Stimulated activated CD4-positive, alpha-beta T cell treated with anti-CD3 and anti-CD28 coated beads, Interleukin-12 subunit alpha, Interleukin-12 subunit beta, amount 100 ng/mL, for 4 hours (primary cell): ENCODE measurements at places on chromosomes 3 and 15.

- no peak for DNase-seq
These were observed 9.1 kb downstream of the SEMA6D start for GRCh38 chr15:47726399-47726823.

DNA sequence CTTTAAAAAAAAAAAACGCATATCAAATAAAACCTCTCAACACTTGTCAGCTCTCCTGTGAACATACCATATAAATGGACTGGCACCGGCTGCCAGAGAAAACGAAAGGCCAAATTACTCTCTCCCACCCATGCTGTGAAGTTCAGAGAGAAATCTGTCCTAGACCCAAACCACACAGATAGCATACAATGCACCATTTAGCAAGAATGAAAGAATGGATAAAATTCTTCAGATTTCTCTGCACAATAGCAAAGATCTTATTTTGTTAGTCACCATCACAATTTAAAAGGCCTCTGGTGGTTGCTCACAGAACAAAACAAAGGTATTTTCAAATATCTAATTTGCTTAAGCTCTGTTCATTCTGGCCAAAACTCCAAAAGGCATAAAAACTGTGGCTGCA lies 93.9 kb upstream of the BHLHE40 start:
- no peak for DNase-seq

GRCh38 chr3:32153414-32154204 lies 47.2 kb downstream of the GPD1L start:
- no peak for DNase-seq

- DNase-seq: no peak
These were observed 9.5 kb upstream of the FSTL1 start for GRCh38 chr3:120460181-120460790.

DNA sequence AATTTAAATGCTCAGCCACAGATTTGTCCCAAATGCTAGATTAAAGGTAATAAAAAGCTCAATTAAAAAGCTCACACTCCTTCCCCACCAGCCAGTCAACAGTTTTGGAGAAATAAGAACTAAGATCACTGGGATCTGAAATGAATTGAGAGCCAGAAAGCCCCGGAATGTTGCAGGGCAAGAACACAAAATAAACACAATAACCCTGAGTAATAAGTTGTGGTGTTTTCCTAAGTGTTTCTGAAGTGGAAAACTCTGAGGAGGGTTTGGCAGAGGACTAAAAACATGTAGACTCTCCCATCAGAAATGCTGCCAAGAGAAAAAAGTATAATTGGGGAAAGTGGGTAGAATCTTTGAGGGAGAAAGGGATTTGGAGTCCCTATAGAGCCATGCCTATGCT lies 127.8 kb downstream of the ABI3BP start:
- DNase-seq: no peak

- DNase-seq: no peak
These were observed 15.4 kb downstream of the PARP14 start for GRCh38 chr3:122695927-122696561.

GRCh38 chr3:47238017-47238416 lies 44.6 kb downstream of the KIF9 start:
- no peak for DNase-seq

GRCh38 chr3:17411157-17411877 lies 331.1 kb downstream of the TBC1D5 start:
- no peak for DNase-seq

DNA sequence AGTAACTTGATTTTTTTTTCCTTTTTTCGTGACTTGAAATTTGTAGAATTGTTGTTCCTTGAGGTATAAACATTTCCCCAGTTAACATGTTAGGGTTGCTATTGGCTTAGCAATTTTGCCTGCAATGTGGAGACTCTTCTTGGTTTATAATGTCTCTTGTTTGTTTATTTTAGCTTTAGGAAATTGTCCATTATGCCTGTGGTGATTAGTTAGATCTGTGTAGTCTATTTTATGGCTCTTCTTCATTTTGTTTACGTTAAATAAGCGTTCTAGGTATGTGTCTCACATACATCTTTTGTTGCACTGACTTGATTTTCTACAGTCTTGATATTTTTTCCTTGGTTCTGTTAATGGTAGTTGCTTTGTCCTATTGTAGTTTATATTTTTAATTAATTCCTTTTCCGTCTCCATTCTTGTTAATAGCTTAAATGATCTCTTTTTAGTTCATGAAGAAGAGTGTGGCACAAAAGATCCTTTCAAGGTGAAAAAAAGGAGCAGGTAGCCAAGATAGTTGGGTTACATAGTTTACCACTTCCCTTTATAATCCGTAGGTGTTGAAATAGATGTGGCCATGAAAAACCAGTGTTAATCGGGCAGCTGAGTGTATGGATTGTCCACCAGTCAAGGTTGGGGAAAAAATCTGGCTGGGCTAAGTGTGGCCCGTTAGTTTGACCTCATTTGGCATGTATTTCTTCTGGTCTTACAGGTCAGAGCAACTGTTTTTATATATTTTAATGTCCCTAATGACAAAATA lies 12.1 kb downstream of the IQGAP1 start:
- no peak for DNase-seq

DNA sequence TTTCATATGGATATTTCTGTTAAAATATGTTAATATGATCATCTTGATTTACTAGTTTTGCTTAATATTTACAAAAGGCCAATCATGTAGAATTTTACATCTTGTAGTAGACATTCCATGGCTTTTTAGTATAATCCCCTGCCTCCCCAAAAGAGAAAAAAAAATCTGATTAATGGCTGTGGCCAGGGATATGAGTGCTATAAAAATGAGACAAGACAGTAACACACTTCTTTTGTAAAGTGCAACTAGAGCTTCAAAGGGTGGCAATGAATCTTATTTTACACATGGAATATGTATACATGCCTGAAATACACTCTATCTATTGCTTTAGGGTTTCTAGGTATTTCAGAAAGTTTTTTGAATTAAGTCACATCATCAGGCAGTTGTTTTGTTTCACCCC lies 112.2 kb upstream of the NANOGP8 start:
- no peak for DNase-seq

DNA sequence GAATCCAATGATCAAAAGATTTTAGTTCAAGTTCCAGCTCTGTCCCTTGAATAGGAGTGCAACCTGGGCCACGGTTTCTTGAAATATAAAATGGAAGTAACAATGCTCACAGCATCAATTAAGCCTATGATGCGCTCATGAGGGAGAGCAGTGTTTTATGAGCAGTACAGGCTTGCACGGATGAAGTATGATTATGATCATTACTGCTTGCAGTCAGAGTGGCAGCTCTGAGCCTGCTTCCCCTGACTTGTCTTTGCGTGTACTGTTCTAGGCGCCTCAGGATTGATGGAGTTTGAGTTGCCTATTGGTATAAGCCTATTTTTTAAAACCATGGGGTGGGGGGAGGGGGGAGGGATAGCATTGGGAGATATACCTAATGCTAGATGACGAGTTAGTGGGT lies 37.0 kb downstream of the ITGB5 start:
- no peak for DNase-seq

GRCh38 chr15:90881978-90882721 lies 2.2 kb upstream of the FES start:
- DNase-seq: no peak

DNA sequence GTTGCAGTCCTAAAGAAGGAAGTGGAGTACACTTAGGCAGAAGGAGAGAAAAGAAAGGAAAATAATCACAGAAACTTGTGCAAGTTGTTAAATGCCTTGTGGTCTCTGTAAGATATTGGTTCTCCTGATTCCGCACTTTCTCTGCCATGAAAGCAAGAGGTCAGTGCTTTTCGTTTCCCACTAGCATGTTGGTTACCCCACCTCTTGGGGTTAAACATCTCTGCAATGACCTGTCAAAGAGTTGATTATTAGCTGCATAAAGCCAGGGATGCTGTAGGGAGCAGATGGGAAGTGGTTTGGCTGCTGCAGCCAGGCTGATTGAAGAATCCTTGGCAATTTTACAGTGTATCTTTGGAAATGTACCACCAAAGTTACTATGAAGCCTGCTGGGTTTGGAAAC lies 33.3 kb downstream of the ZNF609 start:
- no peak for DNase-seq

- no peak for DNase-seq
These were observed 126.9 kb upstream of the CNTN4 start for GRCh38 chr3:1971780-1972179.

DNA sequence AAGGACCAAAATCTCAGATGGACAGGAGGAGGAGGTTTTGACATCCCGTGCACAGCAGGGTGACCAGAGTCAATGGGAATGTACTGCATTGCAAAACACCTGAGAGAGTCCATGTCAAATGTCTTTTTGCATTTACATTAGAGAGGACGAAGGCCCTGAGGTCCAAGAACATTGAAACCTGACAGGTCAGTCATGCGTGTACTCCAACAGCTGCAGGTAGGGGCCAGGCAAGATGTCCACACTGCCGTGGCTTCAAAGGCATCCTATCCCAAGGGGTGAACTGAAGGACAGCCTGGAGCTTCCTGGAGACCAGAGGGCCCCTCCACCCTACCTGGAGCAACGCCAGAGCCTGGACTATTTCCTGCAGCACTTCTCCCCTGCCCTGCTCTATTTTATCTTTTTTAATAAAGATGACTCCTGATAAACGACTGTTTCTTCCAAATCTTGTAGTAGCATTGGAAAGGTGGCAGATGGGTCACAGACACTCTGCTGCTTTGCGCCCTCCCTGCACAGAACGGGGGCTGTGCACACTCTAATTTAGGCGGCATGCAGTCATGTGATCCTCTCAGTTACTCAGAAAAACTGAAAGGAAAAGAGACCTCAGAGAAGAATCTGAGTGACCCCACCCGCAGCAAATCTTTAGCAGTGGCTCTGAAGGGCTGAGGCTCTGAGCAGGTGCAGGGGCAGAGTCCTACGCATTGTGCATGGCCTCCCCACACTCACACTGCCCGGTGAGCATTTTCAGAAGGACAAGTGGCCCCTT lies 68.2 kb downstream of the HMCES start:
- no peak for DNase-seq

GRCh38 chr15:64634576-64635498 lies 140.6 kb downstream of the RBPMS2 start:
- DNase-seq: no peak

- no peak for DNase-seq
These were observed 17.9 kb downstream of the CRYGS start for GRCh38 chr3:186526256-186526606.

DNA sequence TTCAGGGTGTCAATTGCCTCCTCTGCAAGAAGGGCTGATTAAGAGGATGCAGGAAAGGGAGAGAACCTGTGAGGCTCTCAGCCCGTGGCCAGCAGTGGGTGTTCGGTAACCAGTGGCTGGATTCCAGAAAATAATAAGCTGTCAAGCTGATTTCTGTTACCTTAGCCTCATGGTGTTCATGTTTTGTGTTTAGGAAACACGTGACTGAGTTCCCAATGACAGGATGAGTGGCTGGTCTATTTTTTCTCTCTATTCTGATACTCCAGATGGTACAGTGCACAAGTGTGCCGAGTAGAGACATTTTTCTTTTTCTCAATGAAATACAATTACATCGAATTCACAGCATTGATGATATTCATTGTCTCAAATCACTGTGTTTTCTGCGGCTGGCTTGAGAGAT lies 43.6 kb downstream of the EDEM1 start:
- no peak for DNase-seq

DNA sequence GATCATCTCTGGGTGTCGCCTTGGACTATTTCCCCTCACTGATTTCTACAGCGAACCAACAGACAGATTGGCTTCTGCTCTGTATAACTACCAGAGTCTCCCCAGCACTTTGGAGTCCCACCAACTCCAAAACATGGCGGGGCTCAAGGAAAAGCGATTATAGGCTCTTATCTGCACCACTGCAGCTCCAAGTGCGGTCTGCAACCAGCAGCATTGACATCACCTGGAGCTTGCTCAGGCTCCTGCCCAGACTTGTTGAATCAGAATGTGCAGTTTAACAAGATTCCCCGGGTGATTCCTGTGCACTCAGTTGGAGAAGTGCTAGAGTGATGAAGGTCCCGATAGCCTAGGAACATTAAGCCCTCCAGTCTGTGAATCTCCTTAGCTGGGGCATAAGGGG lies 9.0 kb downstream of the CCK start:
- no peak for DNase-seq

GRCh38 chr3:128286691-128287090 lies 133.4 kb downstream of the EEFSEC start:
- no peak for DNase-seq

- no peak for DNase-seq
These were observed 129.0 kb downstream of the NFKBIZ start for GRCh38 chr3:101978348-101978747.

DNA sequence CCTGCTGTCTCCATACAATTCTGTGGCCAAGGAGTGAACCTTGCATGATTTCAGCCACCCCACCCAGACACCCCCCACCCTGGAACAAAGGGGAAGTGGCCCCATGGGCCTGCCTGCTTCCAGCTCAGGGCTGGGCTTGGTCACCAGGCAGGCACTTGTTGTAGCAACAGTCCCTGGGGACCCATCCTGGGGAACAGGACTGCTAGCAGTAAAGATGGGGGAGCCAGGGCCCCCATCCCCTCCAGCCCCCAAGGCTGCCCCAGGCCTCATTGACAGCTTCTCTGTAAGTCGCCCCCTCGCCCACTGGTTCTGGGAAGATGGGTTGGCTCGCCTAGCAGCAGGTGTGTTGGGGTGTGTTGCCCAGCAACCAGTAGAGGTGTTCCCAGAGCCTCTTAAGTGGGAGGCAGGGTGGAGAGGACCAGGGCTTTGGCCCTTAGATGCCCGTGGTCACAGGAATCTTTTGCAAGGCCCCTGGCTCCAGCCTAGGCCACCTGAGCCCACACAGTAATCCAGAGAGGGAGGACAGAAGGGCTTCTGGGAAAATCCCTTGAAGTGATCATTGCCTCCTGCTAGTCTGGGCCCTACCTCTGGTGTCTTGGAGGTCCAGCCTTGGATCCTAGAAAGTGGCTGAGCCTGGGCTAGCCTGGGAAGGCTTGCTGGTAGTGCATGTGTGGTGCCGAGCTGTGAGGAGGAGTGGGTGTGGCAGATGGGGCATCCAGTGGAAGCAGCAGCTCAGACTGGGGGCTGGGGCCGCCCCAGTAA lies 48.9 kb downstream of the CYP11A1 start:
- DNase-seq: no peak

DNA sequence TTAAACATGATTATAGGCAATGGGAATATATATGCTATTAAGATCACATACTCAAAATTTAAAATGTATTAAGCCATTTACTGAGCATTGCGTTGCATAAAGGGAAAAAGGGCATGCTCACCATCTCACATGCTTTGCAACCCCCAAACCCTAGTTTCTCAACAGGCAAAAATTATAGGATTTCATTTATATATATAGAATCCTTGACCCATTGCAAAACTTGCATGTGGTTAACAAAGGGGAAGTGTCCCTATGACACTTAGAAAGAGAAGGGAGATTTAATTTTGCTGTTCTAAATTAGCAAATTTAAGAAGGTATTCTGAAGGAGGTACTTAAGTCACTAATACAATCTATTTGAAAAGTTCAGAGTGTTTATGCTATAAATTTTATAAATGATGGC lies 837.8 kb downstream of the DIPK2A start:
- DNase-seq: no peak
